ENCODE measurements at places on chromosomes 2 and 18.
A peak's percentile ranks its signal among the peaks of the same experiment; 100 is the strongest.

DNA sequence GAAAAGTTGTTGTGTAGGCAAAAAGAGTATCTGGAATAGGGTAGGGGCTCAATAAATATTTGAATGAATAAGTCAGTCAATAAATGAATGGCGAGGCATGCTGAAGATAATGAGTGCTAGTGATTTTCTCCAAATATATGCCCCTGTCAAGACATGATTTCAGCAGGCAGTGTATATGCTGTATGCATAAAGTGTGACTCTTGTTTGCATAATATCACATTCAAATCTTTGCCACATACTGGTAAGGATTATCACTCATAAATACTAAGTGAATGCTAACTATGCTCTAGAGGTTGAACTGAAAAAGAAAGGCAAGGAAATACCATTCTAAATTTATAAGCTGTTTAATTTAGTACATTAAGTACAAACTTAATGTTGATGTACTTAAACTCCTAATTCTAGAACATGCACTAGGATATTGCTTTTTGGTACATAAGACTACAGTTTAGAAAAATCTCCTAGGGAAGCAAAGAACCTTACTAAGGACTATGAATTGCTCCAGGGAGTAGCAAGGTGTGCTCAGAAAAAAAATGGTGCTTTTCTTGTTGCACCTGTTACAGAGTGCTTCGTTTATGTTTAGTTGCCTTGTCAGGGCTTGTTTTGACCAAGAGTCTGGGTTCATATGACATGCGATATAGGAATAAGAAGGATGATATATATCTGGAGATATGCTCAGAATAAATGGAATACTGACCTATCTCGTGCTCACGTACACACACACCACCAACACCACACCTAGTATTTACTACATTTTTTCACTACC, 224.0 kb upstream of the TANK start:
- DNase-seq, result no peak

DNA sequence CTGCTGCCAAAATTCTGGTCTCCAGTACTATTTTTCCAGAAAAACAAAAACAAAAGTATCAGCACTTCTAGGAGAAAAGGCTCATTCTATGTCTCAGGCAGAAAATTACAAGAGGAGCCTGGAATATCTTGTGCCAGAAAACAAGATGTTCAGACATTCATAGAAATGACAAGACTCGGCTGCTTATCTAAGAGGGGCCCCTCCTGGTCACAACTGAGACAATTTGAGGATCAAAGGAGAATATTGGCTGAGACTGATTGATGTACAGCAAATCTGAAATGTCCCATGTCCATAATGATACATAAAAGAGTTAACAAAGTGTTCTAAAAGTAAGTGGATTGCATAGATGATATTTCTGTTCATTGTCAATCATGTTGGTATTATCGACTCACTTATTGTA, 2.4 kb upstream of the RPS7 start:
- no peak for DNase-seq

DNA sequence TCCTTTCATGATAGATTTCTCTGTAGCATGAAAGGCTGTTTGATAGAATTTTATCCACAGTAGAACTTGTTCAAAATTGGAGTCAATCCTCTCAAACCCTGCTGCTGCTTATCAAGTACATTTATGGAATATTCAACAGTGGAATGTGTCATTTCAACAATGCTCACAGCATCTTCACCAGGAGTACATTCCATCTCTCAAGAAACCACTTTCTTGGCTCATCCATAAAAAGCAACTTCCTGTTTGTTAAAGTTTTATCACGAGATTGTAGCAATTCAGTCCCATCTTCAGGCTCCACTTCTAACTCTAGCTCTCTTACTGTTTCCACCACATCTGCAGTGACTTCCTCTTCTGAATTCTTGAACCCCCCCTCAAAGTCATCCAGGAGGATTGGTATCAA, 29.4 kb downstream of the PDCL3 start:
- DNase-seq, result no peak

GRCh38 chr2:61967262-61967661, 61.8 kb downstream of the COMMD1 start:
- no peak for DNase-seq

DNA sequence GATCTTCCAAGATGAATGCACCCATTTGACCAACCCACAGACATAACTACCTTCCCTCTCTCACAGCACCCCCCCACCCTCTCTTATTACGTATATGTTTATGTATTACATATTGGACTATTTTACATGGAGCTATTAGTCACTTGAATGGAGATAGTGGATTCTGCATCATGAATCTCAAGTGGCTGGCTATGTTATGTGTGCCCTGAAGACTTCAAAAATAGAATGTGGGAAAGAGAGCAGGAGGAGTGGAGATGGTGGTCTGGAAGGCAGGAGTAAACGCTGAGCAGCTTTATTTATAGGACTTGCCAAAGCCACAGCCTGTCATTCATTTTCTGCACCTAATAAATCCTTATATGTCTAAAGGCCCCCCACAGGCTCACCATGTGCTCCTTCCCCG, 4.9 kb downstream of the ANTXR1 start:
- DNase-seq, result no peak

DNA sequence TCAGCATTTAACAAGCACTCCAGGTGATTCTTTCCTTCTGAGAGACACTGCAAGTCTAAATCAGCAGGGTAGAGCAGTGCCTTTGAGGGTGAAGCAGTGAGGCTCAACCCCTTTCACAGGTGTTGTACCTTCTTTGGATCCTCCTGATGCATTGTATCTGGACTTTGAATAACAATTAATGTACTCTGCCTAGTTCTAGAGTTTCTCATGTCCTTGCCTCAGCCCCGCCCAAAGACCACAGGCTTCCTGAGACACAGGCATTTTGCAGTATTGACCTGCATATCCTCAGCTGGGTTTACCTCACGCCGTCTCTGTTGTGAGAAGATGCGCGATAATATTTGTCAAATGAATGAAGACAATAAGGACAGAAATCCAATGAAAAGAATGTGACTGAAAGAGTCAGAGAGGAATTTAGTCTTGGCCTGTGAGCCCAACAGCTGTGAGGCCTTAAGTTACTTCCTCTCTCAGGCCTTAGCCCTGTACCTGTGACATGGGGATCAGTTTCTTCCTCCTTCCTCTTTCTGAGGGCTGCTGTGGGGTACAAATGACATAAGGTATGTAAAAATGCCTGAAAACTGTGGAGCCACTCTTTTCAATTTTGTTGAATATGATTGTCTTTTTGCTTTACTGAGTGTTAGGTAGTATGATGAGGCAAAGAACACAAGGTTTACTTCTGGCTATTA, 43.7 kb downstream of the WIPF1 start:
- no peak for DNase-seq

GRCh38 chr2:111100087-111100764, 20.5 kb upstream of the BCL2L11 start:
- no peak for DNase-seq

DNA sequence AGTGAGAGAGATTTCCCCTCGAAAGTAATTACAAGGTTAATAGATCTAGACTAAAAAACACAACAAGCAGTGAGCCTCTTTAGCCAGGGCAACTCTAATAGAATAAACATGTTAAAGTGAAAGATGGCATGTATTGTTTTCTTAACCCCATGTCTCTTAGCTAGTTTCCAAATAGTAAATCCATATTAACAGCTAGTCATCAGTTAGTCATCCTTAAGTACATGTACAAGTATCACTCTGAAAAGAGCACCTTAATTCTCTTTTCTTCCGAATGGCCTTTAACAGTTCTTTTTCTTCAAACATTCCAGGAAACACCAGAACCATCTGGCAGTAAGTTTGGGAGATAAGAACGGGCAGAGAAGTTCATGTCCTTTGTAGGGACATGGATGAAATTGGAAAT, 1480.0 kb downstream of the LRP1B start:
- no peak for DNase-seq

- DNase-seq, result no peak
These were observed 12.1 kb upstream of the HMSD start for GRCh38 chr18:63936932-63937393.

- DNase-seq, result no peak
These were observed 109.1 kb upstream of the DNAJC10 start for GRCh38 chr2:182606728-182607681.

- DNase-seq, result no peak
These were observed 11.4 kb upstream of the NR4A2 start for GRCh38 chr2:156343940-156344301.

GRCh38 chr2:165933211-165933910, 20.2 kb downstream of the TTC21B start:
- DNase-seq, result no peak

- no peak for DNase-seq
These were observed 14.3 kb upstream of the STAM2 start for GRCh38 chr2:152189622-152190495.

DNA sequence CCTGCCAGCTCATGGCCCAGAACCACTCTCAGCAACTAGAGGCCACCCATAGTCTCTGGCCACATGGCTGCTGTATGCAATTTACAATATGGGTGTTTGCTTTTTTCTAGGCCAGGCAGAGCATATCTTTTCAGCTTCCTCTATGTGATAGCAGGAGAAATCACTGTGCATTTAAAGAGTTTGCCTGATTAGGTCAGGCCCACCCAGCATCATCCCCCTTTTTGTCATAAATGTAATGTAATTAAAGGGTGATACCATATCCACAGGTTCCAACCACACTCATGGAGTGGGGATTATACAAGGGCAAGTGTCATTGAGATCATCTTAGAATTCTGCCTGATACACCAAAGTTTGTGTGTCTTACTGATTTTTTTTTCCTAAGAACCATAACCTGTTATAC, 71.7 kb upstream of the TTC21B start:
- DNase-seq, result no peak

GRCh38 chr2:160703648-160704585, 210.3 kb upstream of the RBMS1 start:
- no peak for DNase-seq

GRCh38 chr2:235594041-235594440, 100.2 kb downstream of the AGAP1 start:
- no peak for DNase-seq

GRCh38 chr2:133166031-133166430, 402.2 kb downstream of the NCKAP5 start:
- no peak for DNase-seq

DNA sequence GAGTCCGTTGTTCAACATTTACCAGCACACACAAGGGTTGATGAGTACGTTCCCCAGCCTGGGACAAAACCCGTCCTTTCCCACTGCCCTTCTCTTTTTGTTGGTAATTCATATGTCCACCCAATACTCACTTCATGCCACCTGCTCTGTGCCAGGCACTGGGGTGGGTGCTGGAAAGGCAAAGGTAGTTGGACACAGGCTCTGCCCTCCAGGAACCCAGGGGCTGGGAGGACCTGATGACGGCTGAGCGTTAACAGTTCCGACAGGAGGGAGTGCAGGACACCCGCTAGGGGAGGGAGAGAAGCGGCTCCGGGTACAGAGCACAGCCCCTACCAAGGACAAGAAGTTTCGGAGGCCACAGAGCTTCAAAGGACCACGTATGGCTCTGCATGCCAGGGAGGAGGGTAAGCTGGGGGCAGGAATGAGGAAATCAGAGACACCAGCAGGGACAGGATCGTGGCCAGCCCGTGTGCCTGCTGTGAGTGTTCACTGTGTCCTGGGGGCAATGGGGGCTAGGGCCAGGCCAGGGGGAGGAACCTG, 134.1 kb upstream of the GPC1 start:
- DNase-seq, result no peak

DNA sequence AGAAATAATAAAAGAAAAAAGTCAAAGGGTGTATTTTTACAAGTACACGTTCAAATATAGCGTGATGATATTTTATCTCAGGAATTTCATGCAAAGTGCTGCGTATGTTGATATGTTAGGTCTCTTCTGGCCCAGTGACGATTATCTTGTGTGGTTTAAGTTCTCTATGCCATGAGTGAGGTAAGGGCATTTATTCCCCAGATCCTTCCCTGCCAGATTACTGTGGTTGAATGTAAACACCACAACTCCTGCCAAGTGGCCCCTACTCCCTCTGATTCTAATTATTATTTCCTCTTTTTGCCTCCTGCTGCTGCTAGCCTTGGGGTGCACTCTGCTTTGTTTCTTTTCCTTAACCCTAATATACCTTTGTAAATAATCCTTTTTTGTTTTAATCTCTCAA, 12.2 kb downstream of the SCN2A start:
- no peak for DNase-seq

GRCh38 chr2:72145658-72146329, 1.9 kb downstream of the CYP26B1 start:
- peak; percentile 26 for DNase-seq

DNA sequence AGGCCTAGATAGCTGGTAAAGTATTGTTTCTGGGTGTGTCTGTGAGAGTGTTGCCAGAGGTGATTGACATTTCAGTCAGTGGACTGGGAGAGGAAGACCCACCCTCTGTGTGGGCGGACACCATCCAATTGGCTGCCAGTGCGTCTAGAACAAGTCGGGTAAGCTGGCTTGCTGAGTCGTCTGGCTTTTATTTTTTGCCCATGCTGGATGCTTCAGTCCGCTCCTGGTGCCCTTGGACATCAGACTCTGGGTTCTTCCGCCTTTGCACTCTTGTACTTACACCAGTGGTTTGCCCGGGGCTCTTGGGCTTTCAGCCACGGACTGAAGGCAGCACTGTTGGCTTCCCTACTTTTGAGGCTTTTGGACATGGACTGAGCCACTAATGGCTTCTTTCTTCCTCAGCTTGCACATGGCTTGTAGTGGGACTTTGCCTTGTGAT, 24.3 kb downstream of the DIS3L2 start:
- no peak for DNase-seq

GRCh38 chr2:109137616-109138015, 8.6 kb downstream of the SH3RF3 start:
- DNase-seq, result no peak

DNA sequence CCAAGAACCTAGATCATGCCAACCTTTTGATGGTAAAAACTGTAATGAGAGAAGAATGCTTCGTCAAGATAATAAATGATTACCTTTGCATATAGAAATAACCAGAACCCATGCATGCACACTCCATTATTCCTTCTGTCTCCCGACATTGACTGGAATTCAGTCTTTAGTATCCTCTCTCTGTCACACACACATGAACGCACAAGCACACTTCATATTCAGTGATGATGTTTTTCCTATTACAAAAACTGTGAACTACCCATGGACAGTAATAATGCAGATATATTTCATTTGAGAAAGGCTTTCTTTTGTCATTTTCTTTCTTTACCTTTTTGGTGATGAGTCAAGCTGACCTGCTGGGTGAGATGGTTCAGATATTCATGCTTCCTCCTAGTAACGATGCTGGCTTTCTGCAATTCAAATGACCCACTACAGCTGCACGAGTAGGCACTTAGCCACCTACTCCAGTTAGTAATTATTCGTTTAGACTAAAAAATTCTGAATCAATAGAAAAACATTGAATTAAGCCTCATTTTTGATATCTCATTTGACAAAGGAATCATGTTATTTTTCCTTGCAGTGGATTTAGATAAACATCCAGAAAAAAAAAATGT, 382.2 kb downstream of the TGIF1 start:
- DNase-seq, result no peak
